ENCODE measurements at places on chromosomes 16 and 17. TPM values are rescaled to one million over a fixed set of nuclear protein-coding genes. Genes with fewer than 3 reads are reported as not detected.
A peak's percentile ranks its signal among the peaks of the same experiment; 100 is the strongest.

DNA sequence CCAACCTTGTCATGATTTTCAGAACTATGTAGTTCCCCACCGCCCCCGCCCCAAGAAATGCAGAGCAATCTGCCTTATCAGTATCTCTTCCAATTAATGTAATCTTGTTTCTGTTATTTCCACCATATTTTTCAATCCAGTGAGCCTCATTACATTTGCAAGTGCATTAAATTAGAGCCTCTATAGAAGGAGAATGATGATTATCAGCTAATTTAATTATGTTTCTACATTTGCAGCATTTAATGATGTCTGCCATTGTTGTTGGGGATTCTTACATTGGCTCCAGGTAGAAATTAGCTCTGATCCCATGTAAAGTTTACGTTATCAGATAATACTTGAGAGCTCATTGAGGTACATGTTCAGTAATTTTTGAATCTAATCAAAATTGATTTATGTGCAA, 707.0 kb upstream of the RBFOX1 start:
- no peak for DNase-seq

DNA sequence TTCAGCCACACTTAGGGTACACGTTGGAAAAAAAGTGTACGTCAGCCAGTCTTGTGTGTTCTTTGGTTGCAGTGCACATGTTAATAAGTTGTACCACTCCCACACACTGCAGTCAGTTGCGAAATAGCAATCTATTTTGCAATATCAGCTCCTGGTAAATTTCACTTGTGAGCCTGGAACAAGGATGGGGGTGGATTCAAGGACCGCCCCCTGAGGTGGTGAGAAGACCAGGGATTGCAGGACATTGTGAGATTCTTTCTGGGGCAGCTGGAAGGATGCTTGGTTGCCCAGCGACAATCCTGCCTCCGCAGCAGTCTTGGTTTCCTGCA, 78.6 kb upstream of the ZFHX3 start:
- DNase-seq: no peak

DNA sequence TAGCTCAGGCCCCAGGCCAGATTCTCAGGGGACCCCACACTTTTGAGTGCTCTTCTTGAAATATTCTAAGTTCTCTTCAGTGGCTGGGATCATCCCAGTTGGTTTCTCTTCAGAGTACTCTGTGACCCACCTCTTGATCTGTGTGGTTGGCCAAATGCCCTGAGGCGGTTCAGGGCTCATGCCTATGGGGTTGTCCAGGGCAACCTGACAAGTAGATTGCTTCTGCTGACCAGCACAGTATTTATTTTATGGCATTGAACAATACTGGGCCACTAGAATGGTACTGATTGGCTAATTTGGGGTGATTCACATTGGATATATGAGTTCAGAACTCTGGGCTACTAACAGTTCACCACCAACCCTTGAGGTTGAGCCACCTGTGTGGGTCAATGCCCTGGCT, 7.4 kb upstream of the GOSR2 start:
- DNase-seq: no peak

- DNase-seq: no peak
These were observed 1.2 kb upstream of the TMEM204 start for GRCh38 chr16:1532081-1532760.

GRCh38 chr16:47143677-47144558, at the start of gene NETO2:
TSS of gene NETO2 (minus strand) at chr16:47143945. CDS start at chr16:47143612, 333 bp downstream.
- peak; percentile 56 for DNase-seq

DNA sequence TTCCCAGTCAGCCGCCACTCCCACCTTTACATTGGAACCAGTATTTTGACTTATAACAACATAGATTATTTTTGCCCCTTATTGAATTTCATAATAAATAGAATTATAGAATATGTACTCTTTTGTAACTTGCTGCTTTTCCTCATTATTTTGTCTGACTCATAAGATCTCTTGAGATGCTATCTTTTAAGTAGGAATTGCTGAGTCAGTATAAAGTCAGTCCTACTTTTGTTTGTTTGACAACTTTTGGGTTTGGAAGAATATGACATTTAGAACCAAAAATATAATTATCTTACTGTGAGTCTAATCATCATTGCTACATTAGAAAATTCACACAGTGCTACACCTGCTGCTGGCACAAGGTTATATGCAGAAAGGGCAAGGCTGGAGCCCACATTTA, 69.7 kb downstream of the STXBP4 start:
- DNase-seq: no peak

PPM1E gene
- 0.45 TPM for total RNA-seq

KANSL1 gene
- 19.7 TPM for total RNA-seq

CMTM1 gene
- 3.5 TPM for total RNA-seq

ARHGAP23 gene
- total RNA-seq: 56.4 TPM

TBX6 gene
- not detected for total RNA-seq

GP1BA gene
- not detected for total RNA-seq

RCVRN gene
- not detected for total RNA-seq

Data from SJSA1 (cell line).